Smooth muscle cell of the coronary artery (primary cell): ENCODE measurements at places on chromosomes 4 and X. TPM values are rescaled to one million over a fixed set of nuclear protein-coding genes. Genes with fewer than 3 reads are reported as not detected.

Gene TLR1
- total RNA-seq, result 0.68 and 2.0 TPM in 2 replicates

Gene PAK3
- total RNA-seq, result 0.59 and 3.5 TPM in 2 replicates

Gene GCNA
- 1.2 and 1.5 TPM in 2 replicates for total RNA-seq

Gene RRH
- total RNA-seq, result 0.08 TPM in 1 of 2 replicates, not detected in the other

Gene CLCN4
- 4.8 and 6.0 TPM in 2 replicates for total RNA-seq

Gene NAT8L
- total RNA-seq, result under 0.01 and 0.12 TPM in 2 replicates
